Cortex of kidney (tissue), 1 donor: ENCODE measurements at places on chromosomes 11 and 22.

GRCh38 chr11:81886406-81887075 is 847.1 kb downstream of the FAM181B start:
- no peak for DNase-seq

- DNase-seq = no peak
Observed at GRCh38 chr22:33652615-33653014, 267.7 kb downstream of the LARGE1 start.

DNA sequence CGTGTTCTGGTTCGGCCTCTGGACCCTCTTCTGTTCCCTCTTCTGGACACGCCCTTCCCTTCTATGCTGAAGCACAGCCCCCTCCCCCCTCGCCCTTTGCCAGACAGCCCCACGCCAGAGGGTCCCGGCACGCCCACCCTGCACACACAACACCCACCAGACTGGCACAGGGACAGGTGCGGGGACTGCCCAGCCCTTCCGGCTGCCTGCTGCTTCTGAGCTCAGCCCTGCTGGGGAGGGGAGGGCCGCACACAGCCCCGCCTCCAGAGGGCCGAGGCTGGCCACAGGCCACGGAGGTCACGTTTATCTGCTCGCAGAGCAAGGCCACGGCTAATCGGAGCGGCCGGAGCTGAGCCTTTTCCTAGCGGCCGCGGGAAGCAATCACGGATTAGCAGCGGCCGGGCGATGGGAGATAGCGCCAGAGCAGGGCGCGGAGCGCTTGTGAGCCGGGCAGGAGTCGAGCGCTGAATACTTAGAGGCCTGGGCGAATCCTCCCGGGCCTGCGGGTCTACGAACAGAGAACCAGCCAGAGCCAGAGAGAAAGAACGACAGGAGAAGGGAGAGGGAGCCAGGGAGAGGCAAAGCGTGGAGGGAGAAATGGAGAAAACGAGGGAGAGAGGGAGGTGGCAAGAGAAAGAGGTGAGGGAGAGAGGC is 21.5 kb downstream of the OTUB1 start:
- DNase-seq = no peak

DNA sequence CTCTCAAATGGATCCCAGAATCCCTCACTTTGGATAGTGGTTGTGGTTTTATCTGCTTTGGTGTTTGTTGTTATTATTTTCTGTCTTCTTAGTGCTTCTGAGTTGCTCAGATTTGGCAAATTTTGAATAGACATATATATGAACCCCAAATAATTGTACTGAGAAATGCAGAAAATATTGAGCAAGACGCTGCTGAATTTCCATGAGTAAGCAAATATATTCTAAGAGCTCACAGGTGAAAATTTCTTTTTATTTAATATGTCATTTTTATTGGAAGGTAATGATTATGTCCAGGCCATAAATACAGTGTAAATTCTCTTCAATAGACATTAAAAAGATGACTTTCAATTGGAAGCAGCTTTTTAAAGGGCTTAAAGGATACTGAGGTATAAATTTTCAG is 152.1 kb downstream of the FAT3 start:
- no peak for DNase-seq

DNA sequence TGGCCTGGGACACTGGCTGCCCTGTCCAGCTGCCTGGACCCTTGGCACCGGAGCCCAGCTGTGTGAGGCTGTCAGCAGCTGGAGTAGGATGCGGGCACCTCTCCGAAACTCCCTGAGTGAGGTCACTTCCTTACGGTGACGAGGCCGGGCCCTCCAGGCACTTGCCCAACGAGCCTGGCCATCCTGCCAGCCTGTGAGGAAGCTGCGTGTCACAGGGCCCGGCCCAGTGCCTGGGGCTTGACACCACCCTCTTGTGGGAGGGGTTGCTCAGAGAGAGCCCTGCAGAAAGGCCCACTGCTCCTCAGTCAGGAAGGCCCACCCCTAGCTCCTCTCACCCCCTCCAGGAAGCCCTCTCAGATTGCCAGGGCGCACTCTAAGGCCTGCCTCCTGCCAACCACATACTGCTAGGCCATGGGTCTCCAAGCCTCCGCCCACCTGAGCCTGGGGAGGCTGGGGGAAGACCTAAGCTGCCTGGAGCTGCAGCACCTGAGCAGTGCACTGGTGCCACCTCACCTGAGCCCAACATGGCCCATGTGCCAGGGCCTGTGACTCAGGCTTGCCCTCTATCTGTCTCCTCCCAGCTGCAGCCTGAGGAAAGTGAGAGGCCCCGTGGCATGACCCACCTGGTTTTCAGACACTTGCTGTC is 4.3 kb upstream of the PHLDA2 start:
- no peak for DNase-seq

GRCh38 chr11:125625225-125625629 is 264 bp downstream of the CHEK1 start:
- DNase-seq = peak; percentile 50

- no peak for DNase-seq
Observed at GRCh38 chr22:49186293-49186692, 641.4 kb downstream of the BRD1 start.
